ENCODE measurements at places on chromosomes 5 and 9.

DNA sequence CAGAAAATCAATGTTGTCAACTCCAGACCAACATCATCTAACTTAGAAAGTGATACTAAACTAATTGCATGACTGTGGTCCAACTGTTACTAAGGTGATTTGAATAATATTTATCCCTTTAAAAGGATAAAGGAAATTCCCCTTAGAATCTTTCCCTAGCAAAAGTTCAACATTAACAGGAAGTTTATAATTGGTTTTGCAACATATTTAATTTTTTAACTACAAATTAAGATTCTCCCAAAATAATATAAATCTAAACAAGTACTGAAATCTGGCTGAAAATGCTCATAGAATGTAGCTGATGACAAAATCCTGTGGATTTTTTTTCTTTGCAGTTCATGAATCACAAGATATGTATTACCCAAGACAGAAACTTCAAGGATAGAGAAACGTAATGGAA lies 151.4 kb downstream of the LPAR1 start:
- DNase-seq: no peak

- DNase-seq: no peak
These were observed 21.1 kb downstream of the CLPTM1L start for GRCh38 chr5:1323803-1324173.

DNA sequence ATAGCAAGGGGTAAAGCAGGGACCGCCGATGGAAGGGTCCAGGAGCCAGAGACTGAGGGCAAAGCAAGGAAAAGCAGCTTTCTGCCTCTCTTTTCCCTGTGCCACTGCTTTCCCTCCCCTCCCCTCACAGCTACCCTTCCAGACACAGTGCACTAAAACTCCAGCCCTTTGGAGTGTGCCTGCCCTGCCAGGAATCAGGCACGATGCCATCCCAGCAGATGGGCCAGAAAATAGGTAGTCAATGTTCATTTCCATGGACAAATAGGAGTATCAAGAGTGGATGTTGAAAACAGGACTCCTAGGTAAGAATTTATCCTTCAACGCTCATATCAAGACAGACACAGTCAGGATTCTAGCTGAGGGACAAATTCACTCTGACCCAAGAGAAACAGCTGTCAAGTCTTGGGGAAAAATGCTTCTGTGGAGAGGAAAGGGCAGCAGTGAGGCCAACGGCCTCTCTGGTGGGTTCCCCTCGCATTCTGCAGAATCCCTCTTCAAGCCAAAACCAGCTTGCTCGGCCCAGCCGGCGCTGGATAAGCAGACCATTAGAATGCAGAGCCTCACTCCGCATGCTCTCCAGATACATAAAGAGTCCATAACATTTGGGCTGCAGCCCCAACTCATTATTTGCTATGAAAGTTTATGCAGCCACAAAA lies 138.0 kb downstream of the CAAP1 start:
- no peak for DNase-seq

DNA sequence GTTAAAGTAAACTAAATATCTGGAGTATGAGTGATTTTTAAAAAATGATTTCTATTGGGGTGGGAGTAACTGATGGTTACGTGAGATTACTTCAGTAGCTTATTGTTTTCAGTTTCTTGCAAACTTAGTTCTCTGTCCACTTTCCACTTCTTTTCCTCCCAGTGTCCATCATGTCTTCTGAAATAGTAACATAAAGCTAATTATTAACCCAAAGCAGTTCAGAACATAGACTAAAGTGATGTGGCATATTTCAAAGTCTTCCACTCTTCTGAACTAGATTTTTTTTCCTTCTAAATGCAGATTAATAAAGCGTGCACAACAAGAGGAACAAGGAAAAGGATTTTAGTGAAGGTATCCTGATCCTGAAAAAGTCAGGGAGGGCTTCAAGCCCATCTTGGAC lies 114.1 kb downstream of the MAN2A1 start:
- DNase-seq: no peak

GRCh38 chr9:128271512-128271911 lies 4.3 kb downstream of the GOLGA2 start:
- no peak for DNase-seq

DNA sequence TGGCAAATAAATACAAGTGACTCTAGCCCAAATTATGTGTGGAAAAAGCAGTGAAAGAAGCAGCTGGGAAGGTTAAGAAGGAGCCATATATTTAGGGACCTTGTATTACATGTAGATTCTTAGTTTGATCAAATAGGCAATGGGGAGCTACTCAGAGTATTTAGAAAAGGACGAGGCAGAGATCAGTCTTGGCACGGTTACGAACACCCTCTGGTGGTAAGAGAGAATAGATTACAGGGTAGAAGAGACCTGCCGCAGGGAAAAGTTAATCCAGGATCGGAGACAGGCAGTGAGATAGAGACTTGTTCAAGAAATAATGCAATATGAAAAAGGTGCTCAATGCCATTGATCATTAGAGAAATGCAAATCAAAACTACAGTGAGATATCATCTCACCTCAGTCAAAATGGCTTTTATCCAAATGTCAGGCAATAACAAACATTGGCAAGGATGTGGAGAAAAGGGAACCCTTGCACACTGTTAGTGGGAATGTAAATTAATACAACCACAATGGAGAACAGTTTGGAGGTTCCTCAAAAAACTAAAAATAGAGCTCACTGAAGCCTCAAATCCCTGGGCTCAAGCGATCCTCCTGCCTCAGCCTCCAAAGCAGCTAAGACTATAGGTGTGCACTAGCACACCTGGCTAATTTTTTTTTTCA lies 12.0 kb downstream of the INIP start:
- no peak for DNase-seq

DNA sequence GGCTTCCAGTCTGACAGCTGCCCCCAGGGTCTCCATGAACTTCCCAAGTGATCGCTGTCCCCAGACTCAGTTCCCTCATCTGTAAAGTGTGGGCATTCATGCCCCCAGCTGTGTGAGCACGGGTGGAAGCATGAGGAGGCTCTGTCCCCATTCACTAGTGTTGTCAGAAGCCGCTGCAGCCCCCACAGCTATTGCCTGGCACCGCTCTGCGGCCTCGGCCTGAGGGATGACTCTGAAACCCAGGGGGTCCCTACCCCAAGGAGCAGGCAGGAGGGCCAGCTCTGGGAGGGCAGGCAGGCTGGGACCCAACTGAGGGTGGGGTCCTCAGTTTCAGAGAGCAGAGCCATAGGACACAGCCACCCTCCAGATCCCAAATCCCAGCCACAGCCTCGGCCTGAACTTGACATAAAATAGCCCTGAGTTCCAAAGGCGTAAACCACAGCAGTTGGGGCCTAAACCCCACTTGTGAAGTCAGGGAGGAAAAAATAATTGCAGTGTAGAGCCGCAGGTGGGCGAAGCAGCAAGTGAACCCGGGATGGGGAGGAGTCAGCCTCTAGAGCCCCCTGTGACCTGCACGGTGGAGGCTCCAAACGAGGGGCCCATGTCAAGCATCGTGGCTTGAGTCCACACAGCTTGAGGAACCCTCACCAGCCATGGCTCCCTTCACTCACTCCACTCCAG lies 66.0 kb upstream of the ADAMTS2 start:
- DNase-seq: no peak

DNA sequence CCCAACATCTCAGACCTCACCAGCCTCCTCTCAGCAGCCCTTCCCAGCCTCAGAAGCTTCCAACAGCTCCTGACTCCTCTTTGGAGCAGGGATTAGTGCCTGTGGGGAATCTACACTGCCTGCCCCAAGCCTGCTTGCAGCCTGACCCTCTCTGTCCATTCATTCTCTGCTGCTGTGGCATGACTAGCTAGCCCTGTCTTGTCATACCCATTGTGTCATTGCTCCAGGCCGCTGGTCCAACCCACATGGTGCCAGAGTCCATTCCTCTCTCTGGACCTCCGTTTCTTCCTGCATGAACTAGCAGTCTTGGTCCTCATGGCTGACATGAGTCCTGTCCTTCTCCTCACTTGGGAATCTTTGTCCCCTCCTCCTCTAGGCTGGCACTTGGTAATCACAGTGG lies 12.8 kb upstream of the RXRA start:
- no peak for DNase-seq

GRCh38 chr5:33507426-33507825 lies 66.7 kb downstream of the TARS1 start:
- DNase-seq: no peak

- DNase-seq: no peak
These were observed 32.2 kb downstream of the TGFBI start for GRCh38 chr5:136060963-136061362.

GRCh38 chr9:70580606-70581195 lies 166.2 kb upstream of the KLF9 start:
- no peak for DNase-seq

GRCh38 chr5:123371575-123372179 lies 51.5 kb downstream of the CEP120 start:
- no peak for DNase-seq

- no peak for DNase-seq
These were observed 58.5 kb downstream of the SGCD start for GRCh38 chr5:156385416-156385815.

GRCh38 chr5:139650689-139651042 lies 2.5 kb downstream of the CXXC5 start:
- no peak for DNase-seq

DNA sequence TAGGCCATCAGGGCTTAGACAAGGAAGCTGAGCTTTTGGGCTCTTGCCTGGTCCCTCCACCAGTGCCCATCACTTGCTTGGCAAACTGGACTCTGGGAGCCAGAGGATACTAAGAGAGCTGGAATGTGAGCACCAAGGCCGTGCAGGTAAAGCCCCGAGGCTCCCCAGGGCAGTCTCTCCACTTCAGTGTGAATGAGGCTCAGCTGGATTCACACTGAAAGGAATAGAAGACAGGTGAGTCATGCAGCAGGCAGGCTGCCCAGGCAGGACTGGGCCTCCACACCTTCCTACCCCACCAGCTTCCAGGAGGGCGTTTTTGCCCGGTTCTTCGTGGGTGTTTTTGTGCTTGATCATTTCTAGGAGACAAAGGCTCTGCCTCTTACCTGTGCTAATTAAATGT lies 7.3 kb upstream of the CTSV start:
- DNase-seq: no peak

DNA sequence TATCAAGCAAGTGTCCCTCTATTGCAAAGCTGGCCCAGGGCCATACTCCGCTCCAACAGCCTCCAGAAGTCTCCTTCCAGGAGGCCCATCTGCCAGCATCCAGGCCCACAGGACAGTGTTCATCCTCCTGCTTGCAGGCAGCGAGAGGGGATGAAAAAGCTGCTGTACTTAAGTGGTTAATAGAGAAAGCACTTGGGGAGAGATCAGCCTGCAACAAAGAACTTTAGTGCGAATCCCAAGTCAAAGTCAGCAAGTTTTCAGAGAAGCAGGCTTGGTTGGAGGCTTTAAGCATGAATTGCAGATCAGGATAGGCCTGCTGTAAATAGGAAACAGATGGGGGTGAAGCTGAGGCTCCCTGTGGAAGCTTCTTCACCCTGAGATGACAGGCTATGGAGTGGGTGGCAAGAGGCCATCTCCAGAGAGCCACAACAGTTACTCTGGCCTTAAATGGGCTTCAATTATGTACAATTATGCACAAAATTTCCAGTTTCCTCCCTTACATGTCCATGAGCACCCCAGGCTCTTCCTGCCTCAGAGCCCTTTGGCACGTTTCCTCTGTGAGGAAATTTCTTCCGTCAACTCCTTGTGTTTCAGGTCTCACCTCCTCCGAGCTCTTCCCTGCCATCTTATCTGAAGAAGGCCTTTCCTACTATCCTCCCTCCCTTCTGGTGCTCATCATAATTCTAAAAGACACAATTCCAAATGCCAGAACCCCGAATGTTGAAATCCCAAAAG lies 98.0 kb upstream of the NR3C1 start:
- no peak for DNase-seq

DNA sequence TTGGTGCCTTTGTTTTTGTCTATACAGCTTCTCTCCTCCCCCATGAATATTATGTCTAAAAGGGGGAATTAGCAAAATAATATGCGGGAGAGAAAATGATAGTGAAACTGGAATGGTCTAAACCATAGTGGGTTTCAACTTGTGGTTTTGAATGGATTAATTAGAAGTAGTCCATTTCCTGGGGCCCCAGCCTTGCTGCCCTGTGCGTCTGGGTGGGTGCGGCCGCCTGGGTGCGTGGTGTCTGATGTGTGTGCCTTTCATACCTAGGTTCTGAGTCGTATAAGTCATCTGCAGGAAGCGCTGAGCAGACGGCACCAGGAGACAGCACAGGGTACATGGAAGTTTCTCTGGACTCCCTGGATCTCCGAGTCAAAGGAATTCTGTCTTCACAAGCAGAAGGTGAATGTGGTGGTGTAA lies 120.0 kb upstream of the CACNA1B start:
- peak; percentile 23 for DNase-seq

- DNase-seq: no peak
These were observed 25.2 kb downstream of the TMEM252 start for GRCh38 chr9:68515326-68516017.

DNA sequence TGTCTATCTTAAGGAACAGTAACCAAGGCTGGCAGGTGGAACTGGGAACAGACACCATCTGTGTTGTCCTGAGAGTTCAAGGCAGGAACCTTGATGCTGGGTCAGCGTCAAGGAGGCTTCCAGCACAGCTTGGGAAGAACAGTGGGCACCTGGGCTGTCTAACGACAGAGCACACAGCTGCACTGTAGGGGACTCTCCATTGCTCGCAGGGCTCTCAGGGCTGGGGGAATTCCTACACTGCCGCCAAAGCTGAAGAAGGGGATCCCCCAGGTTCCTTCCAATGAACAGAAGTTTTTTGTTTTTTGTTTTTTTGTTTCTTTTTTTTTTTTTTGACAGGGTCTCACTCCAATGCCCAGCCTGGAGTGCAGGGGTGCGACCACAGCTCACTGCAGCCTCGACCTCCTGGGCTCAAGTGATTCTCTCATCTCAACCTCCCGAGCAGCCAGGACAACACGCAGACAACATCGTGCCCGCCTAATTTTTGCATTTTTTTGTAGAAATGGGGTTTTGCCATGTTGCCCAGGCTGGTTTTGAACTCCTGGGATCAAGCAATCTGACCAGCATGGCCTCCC lies 81.9 kb downstream of the PTPN3 start:
- no peak for DNase-seq

DNA sequence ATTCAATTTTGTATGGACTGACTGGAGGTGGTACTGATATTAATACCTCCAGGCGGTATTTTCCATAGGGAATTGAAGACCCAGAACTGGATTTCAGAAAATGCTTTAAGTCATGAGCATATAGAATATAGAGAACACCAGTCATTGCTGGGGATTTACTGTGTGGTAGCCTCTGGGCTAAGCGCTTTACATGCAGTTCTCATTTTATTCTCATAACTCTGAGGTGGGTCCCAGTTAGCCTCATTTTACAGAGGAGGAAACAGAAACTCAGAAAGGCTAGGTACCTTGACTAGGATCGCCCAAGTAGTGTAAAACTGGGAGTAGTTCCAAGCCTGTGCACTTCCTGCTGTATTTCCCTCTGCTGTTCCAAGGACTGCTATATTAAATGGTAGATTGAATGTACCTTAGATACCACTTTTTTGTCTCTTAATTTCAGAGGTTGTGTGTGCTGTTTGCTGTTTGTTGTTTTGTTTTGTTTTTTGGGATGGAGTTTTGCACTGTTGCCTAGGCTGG lies 13.8 kb downstream of the SLC44A1 start:
- DNase-seq: no peak

GRCh38 chr5:111776913-111777781 lies 20.2 kb upstream of the NREP start:
- DNase-seq: no peak

- DNase-seq: no peak
These were observed 140.2 kb downstream of the SLC24A2 start for GRCh38 chr9:19648672-19649071.
